ENCODE measurements at places on chromosomes 4 and X. TPM values are rescaled to one million over a fixed set of nuclear protein-coding genes. Genes with fewer than 3 reads are reported as not detected.

DNA sequence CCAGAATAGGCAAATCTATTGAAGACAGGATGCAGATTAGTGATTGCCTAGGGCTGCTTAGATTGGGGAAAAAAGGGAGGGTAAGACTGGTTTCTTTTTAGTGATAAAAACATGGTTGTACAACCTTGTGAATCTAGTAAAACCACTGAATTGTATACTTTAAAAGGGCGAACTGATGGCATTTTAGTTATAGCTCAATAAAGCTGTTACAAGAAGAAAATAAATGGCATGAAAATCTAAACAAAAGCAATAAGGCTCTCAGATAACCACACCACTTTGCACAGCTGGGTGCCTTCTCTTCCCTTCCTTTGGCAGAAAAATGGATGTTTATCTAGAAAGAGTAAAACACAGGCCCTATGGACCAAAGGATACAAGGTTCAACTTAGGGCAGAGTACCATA, 69.6 kb downstream of the F9 start:
- no peaks in the 10 kb centered on the region for H3K4me1 ChIP-seq
- H3K4me3 ChIP-seq = no peak overlapping the region

- no peaks in the 10 kb centered on the region for H3K4me1 ChIP-seq
- H3K4me3 ChIP-seq = no peak overlapping the region
- no peak overlapping the region for H3K27ac ChIP-seq
- H3K27me3 ChIP-seq = no peaks in the 10 kb centered on the region
- no peaks in the 10 kb centered on the region for H3K36me3 ChIP-seq
- no peak for DNase-seq
Measured at GRCh38 chrX:13427441-13428052, 107.7 kb upstream of the ATXN3L start.

DNA sequence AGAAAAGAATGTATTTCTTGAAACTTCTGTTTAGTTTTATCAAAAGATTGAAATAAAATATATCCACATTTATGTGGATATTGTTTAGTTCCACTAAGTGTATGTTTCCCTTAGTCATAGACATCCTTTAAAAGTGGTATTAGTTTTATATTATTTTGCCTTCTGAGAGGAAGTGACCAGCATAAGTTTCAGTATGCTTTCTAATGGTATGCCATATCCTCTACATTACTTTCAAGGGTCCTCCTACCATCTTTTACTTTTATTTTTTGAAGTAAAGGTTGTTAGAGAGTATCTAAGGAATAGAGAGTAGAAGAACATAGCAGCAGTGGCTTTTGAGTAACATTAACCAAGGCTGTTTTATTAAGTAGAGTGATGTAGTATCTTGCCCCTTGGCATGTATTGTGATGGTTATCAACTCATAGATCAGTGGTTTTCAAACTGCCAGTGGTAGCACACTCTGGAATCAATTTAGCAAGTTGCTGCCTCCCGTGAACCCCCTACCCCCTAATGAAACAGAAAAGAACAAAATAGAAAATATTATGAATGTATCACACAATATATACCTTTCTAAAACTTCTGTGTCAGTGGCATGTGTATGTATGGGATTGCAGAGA, 44.8 kb downstream of the RBPJ start:
- H3K27ac ChIP-seq = no peak overlapping the region
- H3K4me1 ChIP-seq = peaks cover 37% of the 10 kb centered on the region
- H3K27me3 ChIP-seq = no peaks in the 10 kb centered on the region
- no peak for DNase-seq

DNA sequence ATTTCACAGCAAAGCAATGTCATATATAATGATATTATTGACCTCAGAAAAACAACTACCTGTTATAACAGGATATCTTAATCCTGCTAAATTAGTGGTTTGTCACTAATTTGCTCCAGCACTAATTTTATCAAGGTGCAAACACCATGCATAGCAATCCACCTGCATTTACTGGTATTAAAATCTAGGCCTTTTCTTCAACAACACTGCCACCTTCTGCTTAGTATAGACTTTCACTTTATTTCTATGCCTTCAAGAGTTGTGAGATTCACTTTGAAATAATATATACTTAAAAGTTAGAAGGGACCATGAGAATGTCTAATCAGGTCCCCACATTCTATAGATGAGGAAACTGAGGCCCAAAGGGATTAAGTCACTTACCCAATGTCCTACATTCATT, 82.1 kb upstream of the IQCM start:
- H3K36me3 ChIP-seq = no peaks in the 10 kb centered on the region
- H3K4me3 ChIP-seq = no peak overlapping the region
- H3K27ac ChIP-seq = no peak overlapping the region
- no peak for DNase-seq

DNA sequence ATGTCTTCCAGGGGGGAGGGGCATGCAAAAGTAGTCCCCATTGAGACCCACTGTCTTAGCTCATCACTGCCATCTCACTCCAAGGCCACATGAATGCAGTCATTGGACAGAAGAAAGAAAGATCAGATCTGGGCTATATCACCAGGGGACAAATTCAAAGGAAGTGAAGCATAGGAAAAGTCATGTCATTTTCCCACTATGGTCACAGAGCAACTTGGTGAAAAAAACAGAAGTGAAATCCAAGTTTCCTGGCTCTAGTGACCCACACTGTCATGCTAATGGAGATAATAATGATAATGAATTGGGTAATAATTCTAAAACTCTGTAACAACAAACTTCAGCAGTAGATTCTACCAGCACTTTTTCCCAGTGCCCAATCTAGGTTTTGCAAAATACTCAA, 9.9 kb downstream of the LHFPL1 start:
- DNase-seq = no peak
- peaks cover 5% of the 10 kb centered on the region for H3K4me1 ChIP-seq
- no peak overlapping the region for H3K4me3 ChIP-seq
- H3K27ac ChIP-seq = no peak overlapping the region

GRCh38 chrX:9953396-9953795, 13.8 kb upstream of the CLDN34 start:
- H3K4me3 ChIP-seq = no peak overlapping the region
- no peaks in the 10 kb centered on the region for H3K4me1 ChIP-seq
- no peaks in the 10 kb centered on the region for H3K36me3 ChIP-seq
- no peak overlapping the region for H3K27ac ChIP-seq
- H3K27me3 ChIP-seq = peaks cover 11% of the 10 kb centered on the region
- DNase-seq = no peak

DNA sequence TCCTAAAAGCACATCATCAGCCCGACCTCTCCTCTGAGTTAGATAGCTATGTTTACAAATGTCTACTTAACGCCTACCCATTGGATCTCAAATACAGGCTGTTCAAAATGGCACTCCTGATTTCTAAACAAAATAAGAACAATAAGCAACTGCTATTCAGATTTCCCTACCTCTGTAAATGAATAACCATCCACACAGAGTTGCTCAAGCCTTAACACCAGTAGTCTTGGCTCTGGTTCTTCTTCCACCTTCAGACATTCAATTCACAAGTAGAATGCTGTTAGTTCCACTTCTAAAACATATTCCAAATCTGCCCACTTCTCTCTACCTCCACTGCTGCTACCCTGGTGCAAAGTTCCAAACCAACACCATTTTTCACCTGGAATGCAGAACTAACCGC, 27.1 kb upstream of the DCLK2 start:
- no peak for DNase-seq
- no peaks in the 10 kb centered on the region for H3K36me3 ChIP-seq
- peaks cover 2% of the 10 kb centered on the region for H3K27me3 ChIP-seq

GRCh38 chrX:130015181-130015580, 32.7 kb downstream of the BCORL1 start:
- H3K27ac ChIP-seq = no peak overlapping the region
- no peaks in the 10 kb centered on the region for H3K4me1 ChIP-seq
- H3K27me3 ChIP-seq = no peaks in the 10 kb centered on the region
- DNase-seq = no peak
- no peak overlapping the region for H3K4me3 ChIP-seq

DNA sequence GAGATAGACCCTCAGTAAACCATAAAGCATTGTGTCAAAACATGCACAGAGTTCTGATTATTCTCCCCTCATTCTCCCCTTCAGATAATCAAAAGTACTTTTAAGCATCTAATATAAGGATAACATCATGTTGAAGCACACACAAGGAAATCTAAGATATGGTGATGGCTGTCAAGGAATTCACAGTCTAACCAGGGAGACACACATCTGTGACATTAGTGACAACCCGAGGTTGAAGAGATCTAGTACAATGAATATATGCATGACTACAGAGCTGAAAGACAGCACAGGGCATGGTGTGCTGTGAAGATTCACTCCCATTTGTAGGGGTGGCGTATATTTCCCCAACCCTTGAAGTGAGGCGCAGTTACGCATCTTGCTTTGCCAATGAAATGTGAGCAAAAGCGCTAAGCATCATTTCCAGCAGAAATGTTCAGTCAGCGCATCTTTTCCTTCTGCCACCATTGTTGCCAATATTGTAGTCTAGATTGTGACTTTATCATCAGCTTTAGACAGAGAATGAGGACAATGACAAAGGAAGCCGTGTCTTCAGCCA, 122.0 kb downstream of the NSUN7 start:
- no peak overlapping the region for H3K4me3 ChIP-seq
- no peak for DNase-seq
- no peaks in the 10 kb centered on the region for H3K27me3 ChIP-seq
- no peak overlapping the region for H3K27ac ChIP-seq
- H3K36me3 ChIP-seq = no peaks in the 10 kb centered on the region

GRCh38 chr4:147174591-147174990, 228.9 kb upstream of the TTC29 start:
- H3K4me1 ChIP-seq = no peaks in the 10 kb centered on the region
- peaks cover 10% of the 10 kb centered on the region for H3K27me3 ChIP-seq
- H3K27ac ChIP-seq = no peak overlapping the region
- no peak for DNase-seq
- no peaks in the 10 kb centered on the region for H3K36me3 ChIP-seq

DNA sequence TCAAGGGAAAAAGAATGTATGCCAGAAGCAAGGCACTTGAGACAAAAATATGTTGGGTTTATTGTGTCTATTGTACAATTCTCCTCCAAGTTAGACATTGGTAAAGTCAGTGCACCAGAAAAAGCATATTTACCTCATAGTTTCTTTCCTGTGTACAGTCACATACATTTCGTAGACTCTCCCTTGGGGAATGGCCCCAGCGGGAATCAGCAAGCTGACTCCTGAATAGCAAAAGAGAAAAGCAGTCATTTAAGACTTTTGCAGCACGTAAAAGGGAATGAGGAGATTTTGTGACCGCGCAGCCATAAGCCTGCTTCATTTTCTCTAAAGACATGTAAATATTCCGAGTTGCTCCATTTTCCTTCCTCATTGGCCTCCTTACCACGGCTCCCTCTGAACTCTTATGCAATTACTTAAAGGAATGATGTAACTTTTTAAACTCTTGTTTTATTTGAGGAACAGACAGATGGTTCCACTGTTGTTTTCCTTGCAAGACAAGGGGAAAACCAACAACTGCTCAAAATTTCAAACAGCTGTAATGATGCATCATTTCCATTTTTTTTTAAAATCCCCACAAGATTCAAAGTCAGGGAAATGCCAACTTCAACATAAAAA, 332.7 kb downstream of the UNC5C start:
- no peak overlapping the region for H3K4me3 ChIP-seq
- peaks cover 2% of the 10 kb centered on the region for H3K27me3 ChIP-seq
- no peak overlapping the region for H3K27ac ChIP-seq
- no peaks in the 10 kb centered on the region for H3K4me1 ChIP-seq
- DNase-seq = no peak

DNA sequence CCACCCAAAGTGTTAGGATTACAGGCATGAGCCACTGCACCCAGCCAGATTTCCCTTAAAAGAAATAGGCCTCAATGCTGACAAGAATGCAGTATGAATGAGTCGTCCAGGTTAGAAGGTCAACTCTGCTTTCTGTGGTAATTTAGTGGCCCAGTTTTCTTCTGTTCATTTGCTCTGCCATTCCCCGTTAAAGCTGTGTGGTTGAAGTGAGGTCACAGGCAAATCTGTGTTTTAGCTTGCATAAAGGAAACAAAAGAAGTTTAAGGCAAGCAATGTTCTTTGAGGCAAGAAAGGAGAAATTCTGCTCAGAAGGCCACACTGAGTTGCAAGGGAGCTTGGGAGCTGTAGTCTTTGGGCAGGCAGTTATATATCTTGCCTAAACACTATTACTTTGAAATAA, 176.8 kb downstream of the LARP7 start:
- no peaks in the 10 kb centered on the region for H3K36me3 ChIP-seq
- H3K27ac ChIP-seq = no peak overlapping the region
- H3K27me3 ChIP-seq = peaks cover 17% of the 10 kb centered on the region

DNA sequence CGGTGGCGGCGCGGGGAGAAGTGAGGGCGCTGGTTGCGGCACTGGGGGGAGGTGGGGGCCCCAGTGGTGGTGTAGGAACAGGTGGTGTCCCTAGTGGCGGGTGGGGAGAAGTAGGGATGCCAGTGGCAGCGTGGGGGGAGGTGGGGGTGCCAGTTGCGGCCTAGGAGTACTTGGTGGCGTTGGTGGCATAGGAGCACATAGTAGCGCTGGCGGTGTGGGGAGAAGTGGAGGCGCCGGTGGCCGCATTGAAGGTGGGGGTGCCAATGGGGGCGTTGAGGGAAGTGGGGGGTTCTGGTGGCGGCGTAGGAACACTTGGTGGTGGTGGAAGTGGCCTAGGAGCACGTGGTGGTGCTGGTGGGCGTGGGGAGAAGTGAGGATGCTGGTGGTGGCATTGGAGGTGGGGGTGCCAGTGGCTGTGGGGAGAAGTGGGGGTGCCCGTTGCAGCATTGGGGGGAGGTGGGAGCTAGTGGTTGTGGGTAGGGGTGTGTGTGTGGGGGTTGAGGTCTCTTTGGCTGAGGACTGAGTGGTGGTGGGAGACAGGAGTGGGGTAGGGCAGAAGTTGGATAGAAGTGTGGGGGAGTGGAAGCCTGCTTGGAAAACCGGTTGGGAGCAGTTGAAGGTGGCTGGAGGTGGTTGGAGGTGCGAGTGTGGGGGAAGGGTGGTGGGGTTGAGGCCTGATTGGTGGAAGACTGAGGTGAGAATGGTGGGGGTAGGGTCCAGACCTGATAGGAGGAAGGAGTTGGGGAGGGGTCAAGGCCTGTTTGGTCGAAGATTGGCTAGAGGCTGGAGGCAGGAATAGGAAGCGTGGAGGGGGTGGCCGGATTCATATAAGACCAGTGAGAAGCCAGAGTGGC, 1.1 kb downstream of the GCNA start:
- H3K27me3 ChIP-seq = no peaks in the 10 kb centered on the region
- H3K4me3 ChIP-seq = no peak overlapping the region
- no peak overlapping the region for H3K27ac ChIP-seq
- peaks cover 20% of the 10 kb centered on the region for H3K36me3 ChIP-seq
- no peak for DNase-seq
- peaks cover 5% of the 10 kb centered on the region for H3K4me1 ChIP-seq

DNA sequence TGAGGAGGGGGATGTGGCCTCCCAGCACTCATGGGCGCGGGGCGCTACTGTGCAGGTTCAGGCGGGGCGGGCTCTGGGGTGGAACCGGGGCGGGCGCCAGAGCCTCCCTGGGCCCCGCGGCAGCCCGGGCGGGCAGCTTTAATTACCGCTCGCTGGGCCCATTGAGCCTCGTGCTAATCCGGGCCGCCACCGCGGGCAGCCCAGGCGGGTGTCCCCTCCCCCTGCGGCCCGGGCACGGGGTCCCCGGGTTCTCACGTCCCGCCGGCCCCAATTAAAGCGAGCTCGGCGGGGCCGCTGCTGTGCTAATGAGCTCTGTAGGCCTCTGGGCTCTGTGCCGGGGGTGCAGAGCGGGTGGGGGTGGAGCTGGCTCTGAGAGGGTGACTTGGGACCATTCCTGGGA, 22.8 kb upstream of the FGFR3 start:
- no peak overlapping the region for H3K4me3 ChIP-seq
- no peaks in the 10 kb centered on the region for H3K36me3 ChIP-seq
- H3K27me3 ChIP-seq = peaks cover 13% of the 10 kb centered on the region
- H3K27ac ChIP-seq = no peak overlapping the region
- DNase-seq = no peak

The TSPAN7 gene
- 1.8 TPM for total RNA-seq

The ARR3 gene
- not detected for total RNA-seq

The CSAG3 gene
- 0.26 TPM for total RNA-seq

The RCHY1 gene
- total RNA-seq = 31.3 TPM

The PNMA6F gene
- total RNA-seq = not detected
